Right ventricle myocardium superior (tissue), 1 donor: ENCODE measurements at places on chromosomes 7 and 10.

DNA sequence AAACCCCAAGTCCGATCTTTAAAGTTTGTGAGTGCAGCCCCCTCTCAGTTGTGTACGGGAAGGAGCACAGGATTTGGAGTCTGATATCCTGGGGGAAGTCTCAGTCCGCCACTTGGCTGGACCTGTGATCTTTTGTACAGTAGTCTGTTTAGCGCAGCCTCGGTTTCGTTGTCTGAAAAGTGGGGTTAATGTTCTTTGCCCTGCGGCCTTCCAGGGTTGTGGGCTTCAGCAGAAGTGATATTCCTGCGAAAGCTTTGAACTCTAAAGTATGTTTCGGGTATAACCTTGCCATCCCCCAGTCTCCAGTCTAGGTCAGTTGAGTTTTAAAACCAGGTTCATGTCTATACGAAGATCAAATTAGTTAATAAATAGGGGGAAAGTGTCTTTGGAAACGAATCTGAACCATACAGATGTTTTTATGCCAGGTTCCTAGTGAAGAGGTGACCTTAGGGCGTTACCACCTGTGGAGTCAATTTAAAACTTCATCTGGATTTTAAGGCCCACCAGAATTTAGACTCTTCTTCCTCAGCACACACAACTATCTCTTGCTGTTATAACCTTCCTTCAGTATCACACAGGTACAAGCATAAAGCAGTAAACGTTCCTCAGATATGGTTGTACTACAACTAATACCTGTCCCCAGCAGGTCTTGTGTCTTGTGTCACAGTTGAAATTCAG is 904 bp downstream of the R3HCC1L start:
- DNase-seq: no peak

- no peak for DNase-seq
Measured at GRCh38 chr7:135186261-135186540, 15.7 kb upstream of the CYREN start.

DNA sequence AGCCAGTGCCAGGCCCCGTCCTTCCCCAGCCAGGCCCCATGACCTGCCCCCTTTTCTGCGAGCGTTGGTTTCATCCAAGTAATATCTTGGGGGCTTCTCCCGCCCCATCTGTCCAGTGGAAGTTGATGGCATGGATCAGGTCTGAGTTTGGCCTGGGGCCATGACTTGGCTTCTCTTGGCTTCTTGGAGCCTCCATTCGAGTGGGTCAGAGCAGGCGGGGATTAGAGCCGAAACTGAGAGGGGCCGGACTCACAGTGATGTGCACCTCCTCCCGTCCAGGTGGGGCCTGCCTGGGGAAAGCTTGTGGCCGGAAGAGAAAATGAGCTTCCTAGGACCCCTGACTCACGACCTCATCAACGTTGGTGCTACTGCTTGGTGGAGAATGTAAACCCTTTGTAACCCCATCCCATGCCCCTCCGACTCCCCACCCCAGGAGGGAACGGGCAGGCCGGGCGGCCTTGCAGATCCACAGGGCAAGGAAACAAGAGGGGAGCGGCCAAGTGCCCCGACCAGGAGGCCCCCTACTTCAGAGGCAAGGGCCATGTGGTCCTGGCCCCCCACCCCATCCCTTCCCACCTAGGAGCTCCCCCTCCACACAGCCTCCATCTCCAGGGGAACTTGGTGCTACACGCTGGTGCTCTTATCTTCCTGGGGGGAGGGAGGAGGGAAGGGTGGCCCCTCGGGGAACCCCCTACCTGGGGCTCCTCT is 15.1 kb upstream of the LIMK1 start:
- no peak for DNase-seq

- no peak for DNase-seq
Measured at GRCh38 chr7:17016402-17017010, 134.7 kb upstream of the AGR3 start.

GRCh38 chr7:50626286-50626685 is 61.1 kb upstream of the DDC start:
- DNase-seq: no peak

GRCh38 chr7:112723416-112723815 is 66.8 kb downstream of the TMEM168 start:
- no peak for DNase-seq

DNA sequence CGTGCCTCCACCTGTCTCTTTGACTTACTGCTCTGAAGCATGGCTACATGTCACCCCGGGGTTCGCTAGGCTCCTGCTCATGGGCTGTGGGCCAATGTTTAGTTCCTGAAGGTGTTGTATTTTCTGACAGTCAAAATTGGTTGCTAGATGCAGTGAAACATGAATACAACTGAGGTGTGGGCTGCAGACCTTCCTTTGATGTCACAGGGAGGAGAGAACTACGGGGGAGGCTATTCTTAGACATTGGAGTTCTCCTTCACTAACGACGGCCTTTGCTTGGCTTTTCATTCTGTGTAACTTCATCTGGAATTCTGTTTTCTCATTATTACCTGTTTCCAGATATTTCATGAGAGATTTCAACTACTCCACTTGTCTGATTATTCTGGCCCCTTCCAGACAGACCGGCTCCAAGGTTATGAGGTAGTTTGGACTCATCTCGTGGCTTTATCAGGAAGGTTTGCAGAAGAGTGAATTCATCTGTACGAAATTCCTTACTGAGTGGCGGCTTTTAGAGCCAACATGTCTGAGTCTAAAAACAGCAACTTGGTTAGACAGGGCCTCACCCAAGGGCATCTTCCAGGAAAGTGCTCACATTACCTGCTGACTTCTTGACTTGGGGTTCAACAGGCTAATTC is 774.7 kb downstream of the SUGCT start:
- no peak for DNase-seq

DNA sequence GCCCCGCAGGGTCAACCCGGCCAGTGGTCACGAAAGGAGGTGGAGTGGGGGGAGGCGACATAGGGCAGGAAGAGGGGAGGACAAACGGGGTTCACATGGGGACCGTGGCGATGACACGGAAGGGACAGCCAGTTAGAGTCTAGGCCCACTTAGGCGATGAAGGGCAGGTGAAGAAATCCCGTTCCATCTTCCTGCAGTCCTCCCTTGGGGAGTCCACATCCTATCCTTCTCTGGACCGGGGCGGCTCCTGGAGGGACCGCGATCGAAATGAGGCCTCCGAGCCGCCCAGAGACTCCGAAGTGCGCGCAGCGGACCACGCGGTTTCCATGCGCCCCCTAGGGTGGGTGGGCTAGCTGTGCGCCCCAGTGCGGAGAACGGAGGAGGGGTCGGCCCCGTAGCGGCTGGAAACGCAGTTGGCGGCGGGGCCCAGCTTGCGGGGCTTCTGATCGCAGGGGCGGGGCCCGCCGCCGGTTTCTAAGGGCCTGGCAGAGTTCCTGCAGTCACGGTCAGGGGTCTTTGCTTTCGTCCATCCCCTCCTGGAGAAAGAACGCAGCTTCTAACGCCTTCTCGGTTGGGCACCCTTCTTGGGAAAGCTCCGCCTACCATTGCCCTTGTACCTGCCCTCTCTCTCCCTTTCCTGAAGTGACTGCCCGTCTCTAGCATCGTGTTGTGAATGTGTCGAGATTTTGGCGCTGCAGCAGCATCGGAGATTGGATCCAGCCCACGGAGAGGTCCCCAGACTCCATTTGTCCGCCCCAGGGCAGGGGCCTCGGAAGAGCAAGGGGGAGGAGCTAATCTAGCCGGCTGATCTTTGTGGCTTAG is 17.9 kb upstream of the TMEM225B start:
- peak; percentile 53 for DNase-seq

GRCh38 chr7:150313367-150313809 is 9.8 kb upstream of the LRRC61 start:
- no peak for DNase-seq

GRCh38 chr10:120372917-120373316 is 84.1 kb upstream of the PLPP4 start:
- DNase-seq: no peak

DNA sequence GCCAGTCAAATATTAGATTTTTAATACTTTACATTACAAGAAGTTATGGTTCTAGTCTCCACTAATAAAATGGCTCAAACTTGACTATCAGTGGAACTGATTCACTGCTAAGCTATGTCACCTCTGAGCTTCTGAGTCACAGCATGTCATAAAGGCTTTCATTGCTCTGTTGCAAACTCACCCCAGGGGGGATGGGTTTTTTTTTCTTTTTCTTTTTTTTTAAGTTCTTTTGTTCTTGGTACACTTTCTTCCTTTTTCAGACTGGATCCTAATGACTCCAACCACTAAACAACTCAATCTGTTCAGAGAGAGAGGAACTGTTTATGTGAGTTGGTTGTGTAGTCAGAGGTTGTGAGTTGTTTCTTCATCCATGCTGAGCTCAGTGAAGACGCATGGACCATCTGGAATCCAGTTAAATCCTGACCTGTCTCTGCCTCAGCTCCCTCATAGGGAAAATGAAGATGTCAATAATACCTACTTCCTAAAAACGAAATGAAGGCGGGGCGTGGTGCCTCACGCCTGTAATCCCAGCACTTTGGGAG is 11.0 kb downstream of the MYOF start:
- DNase-seq: no peak

DNA sequence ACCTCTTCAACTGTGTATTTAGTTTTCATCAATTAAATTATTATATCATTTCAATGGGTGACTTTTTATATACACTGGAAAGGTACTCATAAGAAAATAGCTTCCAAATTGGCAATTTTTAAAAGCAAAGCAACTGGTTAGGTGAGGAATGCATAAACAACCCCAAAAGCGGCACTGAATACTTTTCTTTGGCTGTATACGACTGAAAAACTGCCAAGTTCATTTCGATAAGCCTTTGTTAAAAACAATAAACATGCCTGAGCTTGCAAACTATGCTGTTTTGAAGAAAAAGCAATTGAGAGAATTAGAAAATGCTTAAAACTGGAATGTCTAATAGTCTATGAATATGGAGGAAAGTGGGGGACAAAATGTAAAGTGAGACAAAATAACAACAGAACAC is 2.9 kb downstream of the SLC16A12 start:
- no peak for DNase-seq

- no peak for DNase-seq
Measured at GRCh38 chr10:87816898-87817608, 973 bp downstream of the ATAD1 start.

DNA sequence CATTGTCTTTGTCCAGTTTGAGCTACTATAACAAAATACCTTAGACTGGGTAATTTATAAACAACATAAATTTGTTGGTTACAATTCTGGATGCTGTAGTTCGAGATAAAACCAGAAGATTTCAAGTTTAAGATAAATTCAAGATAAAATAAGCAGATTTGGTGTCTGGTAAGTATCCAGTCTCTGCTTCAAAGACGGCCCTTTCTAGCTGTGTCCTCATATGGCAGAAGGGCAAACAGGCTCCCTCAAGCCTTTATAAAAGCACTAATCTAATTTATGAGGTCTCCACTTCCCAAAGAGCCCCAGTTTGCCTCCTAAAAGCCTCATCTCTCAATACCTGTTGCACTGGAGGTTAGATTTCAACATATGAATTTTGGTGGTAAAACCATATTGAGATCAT is 31.1 kb upstream of the SGCE start:
- DNase-seq: no peak

- no peak for DNase-seq
Measured at GRCh38 chr10:38118072-38118807, 24.1 kb downstream of the ZNF37A start.

DNA sequence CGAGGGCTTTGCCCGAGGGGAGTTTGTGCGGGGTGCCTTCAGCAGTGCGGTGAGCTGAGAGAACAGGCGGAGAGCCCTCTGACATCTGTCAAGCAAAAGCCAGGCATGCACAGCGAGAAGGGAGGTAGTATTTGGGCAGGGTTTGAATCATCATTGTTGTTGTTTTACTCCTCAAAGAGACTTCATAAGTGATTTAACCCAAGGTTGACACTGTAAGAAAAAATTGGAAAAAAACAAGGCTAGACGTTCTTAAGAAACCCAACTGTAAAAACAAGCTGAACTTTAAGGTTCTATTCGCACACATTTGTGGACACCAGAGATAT is 1.3 kb downstream of the ADAM22 start:
- no peak for DNase-seq

DNA sequence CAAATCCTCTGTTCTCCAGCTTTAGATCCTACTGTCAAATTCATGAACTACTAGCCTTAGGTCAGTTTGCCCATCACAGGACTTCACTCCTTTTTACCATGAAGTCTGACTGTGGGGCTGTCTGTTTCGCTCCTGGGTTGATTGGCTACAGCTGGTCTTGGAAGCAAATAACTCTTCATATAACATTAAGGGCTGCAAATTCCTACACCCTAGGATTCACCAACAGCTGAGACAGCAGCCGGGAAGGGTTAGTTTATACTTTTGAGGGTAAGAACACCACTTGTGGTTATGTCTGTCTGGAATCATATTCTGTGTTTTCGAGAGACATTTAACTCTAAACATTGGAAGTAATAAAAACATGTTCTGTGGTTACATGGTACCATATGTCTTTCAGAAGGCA is 55.9 kb upstream of the KIAA1217 start:
- DNase-seq: no peak

- DNase-seq: no peak
Measured at GRCh38 chr7:39824456-39825200, 125.4 kb upstream of the CDK13 start.

- no peak for DNase-seq
Measured at GRCh38 chr7:122311050-122311700, 6.6 kb upstream of the FEZF1 start.

DNA sequence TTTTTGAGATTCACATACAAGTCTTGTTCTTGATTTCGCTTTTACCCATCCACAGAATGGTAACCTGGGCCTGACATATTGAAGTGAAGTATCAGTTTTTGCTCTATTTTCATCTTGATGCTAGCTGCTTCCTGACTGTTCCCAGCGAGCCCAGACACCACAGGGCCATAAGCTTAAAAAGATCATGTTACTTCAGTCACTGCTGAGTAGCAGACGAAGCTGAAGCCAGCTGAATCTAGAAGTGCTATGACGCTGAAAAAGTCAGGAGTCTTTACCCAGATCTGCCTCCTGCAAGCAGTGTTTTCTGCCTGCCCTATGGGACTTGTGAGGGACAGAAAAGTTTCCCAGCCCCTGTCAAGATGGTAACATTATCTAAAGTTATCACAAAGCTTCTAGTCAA is 2.7 kb upstream of the PRXL2A start:
- DNase-seq: no peak

GRCh38 chr7:2913760-2914387 is 69.8 kb upstream of the GNA12 start:
- no peak for DNase-seq

DNA sequence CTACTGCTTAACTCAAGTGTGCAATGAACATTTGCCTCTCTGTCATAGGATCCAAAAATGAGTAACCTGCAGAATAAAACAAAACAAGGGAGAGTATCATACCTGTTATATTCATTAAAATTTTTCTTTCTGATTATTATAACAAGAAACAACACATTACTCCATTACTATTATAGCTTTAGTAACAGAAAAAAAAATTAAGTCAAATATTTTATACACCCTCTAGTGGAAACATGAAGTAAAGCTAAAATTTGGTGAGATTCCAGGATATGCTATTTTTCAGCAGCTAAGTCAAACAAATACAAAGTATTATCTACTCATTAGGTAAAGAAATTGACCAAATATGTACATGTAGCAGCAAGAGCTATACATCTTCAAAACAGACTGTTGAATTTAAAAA is 56.3 kb downstream of the PDZD8 start:
- no peak for DNase-seq

DNA sequence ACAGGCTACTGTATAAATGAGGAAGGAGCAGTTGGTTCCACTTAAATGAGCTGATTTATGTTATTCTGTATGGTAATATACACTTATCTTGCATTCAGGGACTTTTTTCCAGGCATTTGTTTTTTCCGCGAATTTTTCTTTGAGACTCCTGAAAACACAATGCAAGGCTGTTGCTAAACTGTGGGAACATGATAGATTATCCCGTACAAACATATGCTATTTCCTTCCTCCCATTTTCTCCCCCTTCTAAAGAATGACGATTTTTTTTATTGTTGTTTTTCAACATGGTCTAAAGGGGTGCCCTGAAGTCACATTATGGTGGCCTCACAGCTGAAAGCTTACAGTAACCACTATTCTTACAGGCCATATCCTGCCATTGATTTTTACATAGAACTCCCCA is 523.9 kb upstream of the NRP1 start:
- no peak for DNase-seq
